IPS-NIHi11 (cell line): ENCODE measurements at places on chromosomes 7 and 10.

DNA sequence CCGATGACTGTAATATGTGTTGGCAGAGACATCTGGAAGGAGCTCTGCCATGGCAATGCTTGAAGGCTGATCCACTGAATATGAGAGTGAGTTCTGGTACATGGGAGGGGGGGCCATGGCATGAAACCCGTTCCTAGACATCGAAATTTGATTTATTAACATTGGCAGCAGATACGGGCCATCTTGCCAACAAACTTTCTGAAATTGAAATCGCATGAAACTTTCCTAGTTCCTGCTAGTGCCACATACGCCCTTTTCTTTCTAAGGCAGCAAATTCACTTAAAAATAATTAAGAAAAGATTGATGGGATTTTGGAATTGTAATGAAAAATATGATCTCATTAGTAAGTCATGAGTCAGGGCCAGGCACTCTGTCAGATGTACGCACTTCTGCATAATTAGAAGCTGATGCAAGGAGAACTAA lies 91.8 kb upstream of the KMT2C start:
- DNase-seq = no peak

DNA sequence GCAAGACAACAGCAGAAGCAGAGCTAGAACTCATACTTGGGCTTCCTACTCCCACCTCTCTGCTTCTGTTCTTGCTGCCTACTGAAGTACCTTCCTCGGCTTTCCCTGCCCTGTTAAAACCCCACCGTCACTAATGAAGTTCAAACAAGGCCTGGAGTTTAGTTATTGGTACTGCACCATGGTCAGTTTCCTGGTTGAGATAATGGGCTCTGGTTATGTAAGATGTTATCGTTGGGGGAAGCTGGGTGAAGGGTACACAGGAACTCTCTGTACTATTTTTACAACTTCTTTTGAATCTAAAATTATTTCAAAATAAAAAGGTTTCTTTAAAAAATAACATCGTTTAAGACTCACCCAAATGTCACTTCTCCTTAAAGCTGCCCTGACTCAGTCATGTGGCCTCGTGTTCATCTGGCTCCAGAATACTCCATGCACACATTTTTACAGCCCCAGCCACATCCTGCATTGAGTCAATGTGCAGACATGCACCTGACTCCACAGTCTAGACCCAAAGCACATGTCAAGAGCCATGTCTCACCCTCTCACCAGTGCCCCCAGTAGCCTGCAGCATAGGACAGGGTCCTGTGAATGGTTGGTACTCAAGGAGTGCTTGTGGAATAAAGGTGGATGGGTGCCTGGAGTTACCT lies 36.9 kb upstream of the AQP1 start:
- no peak for DNase-seq

DNA sequence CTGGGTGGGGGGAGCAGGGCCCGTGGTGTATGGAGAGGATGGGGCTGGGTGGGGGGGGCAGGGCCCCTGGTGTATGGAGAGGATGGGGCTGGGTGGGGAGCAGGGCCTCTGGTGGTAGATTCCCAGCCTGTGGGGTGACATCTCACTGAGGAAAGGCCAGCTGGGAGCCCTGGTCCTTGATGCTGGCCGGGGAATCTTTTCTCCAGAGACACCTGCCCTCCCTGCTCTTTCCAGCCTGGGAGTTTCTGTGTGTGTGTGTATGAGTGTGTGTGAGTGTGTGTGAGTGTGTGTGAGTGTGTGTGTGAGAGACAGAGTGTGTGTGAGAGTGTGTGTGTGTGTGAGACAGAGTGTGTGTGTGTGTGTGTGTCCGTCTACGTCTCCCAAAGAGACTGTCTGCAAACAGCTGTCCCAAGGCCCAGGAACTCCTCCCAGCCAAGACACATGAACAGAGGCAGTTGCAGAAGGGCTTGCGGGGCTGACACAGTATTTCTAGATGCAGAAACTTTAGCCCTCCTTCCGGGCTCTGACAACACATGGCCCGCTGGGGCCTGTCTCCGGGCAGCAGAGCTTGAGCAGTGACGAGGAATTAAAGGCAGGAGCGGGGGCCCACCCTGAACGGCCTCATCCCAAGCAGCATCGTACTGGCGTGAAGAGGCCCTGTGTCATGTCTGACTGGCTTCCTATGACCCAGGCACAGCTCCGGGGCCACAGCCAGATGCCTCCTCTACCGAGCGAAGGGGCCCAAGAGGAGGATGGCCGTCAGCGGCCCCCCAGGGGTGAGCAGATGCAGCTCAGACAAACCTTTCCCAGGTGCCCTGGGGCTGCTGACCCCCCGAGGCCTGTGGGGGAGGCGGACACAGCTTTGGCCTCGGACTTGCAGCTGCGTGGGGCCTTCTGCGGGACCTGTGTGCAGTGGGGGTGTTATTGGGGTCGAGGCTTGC lies 24.3 kb downstream of the FAM20C start:
- no peak for DNase-seq

GRCh38 chr10:11845113-11845512 lies 22.0 kb downstream of the PROSER2 start:
- DNase-seq = no peak

- DNase-seq = no peak
Measured at GRCh38 chr10:15461353-15462108, 90.4 kb upstream of the FAM171A1 start.

DNA sequence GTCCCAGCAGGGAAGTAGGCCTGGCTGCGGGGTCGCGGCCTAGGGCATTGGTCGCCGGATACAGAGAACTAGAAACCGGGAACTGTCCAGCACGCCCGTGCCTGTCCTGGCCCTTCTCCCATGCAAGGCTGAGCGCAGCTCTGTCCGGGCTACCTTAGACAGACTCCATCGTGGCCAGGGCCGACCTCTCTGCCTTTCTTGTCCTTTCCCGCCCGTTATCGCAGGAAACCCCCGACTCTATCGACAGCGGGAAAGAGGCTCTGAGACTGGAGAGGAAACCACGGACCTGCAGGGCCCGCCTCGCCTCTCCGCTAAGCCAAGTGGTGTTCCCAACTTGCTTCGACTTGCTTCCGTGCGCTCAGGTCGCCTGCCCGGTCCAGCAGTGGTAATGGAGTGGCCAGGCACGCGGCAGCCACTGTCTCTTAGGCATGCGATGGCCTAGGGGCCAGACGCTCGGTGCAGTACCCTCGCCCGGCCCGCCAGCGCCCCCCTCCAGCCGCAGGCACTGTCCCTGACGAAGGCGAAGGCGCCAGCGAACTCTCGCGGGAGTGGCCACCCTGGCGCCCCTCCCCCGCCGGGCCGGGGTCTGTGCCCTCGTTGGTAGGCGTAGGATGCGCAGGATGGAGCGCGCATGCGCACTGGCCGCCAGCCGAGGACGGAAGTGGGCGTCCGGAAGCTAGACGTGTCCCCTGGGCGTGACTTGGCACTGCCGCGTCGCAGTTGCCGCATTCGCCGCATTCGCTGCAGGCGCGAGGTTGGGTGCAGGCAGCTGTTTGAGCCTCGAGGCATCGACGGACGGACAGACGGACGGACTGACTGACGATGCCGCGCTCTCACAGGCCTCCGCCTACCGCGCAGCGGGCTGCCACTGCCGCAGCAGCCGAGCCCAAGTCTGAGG lies 54.4 kb downstream of the MCMBP start:
- peak; percentile 89 for DNase-seq

DNA sequence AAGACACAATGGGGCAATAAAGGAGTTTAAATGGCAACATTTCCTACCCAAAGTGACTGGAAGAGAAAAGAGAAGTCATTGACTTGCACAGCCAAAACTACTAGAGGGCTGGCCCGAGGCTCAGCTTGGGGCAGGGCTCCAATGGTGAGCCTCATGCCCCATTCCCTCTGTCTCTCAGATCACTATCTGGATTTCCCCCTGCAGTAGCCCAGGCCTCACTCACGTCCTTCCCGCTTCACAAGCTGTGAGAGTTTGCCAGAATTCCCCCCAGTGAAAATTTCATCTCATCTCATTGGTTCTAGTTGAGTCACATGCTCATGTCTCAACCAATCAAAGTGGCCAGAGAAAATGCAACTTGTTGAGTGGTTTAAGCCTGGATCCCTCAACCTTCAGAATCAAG lies 181.3 kb downstream of the WDR11 start:
- DNase-seq = no peak

DNA sequence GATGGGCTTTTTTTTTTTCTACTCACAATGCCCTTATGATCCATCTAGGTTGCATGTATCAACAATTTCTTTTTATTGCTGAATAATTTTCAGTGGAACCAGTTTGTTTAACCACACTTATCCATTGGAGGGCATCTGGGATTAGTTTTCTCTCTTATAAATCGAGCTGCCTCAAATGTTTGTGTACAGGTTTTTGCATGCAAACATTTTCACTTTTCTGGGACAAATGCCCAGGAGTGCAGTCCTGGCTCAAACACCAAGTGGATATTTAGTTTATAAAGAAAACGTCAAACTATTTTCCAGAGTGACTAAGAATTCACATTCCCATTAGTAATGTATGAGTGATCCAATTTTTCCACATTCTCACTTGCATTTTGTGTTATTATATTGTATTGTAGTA lies 313.4 kb downstream of the CXCL12 start:
- no peak for DNase-seq

- DNase-seq = no peak
Measured at GRCh38 chr7:95432606-95433005, 2.2 kb downstream of the PON2 start.

DNA sequence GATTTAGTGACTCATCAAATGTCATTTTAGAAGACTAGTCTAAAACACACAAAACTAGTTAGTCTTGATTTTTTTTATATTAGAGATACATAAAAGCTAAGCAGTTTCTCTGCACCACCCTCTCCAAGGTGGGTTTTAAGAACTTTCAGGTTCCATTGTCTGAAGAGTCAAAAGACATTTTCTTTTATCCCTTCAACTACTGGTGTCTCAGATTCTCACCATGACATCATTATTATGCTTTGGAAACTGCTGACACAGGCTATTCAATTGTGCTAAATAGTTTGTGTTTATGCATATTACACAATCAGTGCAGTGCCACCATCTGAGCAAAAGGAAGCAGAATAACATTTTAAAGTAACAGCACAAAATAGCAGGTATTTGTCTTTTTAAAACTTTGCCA lies 52.2 kb downstream of the IGF2BP3 start:
- no peak for DNase-seq

GRCh38 chr7:79453558-79454360 lies at the start of gene MAGI2:
Gene MAGI2 (minus strand): TSS chr7:79453667. CDS start chr7:79453320, 347 bp downstream.
- DNase-seq = peak; percentile 57

GRCh38 chr7:158393926-158394625 lies 193.5 kb downstream of the PTPRN2 start:
- DNase-seq = no peak

DNA sequence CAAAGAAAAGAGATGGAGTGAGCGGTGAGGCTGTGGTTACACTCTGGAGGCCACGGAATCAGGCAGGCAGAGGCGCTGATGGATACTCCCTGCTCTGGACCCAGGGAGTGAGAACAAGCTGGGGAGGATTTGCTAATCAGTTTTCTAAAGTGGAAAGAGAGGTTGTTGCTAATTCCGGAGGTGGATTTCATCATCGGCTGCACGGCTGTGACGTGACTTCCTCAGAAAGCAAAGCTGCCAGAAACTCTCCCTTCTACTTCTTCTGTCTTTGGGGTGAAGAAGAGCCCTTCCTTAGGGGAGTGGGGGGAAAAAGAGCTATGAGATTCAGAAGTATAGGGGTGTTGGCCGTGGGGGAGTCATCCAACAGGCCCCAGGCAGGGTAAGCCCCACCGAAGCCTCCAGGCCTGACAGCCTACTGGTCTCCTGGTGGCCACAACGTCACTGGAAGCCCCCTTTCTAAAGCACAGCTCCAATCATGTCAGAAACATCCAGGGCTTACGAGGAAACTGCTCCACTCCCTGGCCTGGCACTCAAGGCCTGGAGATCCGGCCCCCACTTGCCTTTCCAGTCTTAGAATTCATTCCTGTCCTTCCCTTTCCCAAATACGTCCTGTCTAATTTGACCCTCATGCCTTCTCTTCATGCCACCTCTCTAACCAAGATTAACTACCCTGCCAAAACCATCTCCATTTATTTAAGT lies 114.5 kb downstream of the HIP1 start:
- DNase-seq = no peak

- DNase-seq = no peak
Measured at GRCh38 chr10:122568551-122568950, 8.0 kb downstream of the DMBT1 start.

DNA sequence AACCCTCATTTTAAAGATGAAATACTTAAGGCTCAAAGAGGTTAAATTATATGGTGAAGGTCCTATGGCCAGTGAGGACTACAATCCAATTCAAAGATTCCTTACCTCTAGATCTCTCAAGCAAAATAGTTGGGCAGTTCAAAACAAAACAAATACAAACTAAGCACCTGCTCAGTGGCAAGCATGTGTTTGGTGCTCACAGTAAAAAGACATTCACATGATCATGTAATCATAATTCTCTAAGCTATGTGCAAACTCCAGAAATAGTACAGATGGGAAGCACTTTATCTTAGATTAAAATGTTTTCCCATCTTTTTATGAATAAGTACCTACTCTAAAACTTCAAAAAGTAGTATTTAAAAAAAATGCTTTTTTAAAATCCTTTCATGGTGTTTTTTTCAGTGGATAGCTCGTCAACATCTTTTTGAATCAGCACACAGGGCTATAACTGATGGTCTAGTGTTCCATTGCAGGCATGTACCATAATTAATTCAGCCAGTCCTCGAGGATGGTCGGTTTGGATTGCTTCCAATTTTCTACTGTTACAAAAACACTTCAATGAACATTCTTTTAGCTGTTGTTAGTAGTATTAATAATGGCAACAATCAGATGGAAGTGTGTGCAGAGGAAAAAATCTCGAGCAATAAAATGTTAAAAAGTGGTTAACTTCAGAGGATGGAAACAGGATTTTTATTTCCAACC lies 58.4 kb downstream of the CHCHD3 start:
- DNase-seq = no peak

- DNase-seq = peak; percentile 41
Measured at GRCh38 chr7:18320971-18321567, 174.5 kb upstream of the HDAC9 start.

GRCh38 chr7:23100697-23101096 lies 4.9 kb upstream of the KLHL7 start:
- DNase-seq = peak; percentile 31

GRCh38 chr10:389261-389790 lies 254.1 kb downstream of the ZMYND11 start:
- no peak for DNase-seq

GRCh38 chr7:73682745-73683055 lies 553 bp downstream of the DNAJC30 start:
- DNase-seq = no peak

- DNase-seq = no peak
Measured at GRCh38 chr7:46191776-46192175, 270.7 kb upstream of the IGFBP3 start.

DNA sequence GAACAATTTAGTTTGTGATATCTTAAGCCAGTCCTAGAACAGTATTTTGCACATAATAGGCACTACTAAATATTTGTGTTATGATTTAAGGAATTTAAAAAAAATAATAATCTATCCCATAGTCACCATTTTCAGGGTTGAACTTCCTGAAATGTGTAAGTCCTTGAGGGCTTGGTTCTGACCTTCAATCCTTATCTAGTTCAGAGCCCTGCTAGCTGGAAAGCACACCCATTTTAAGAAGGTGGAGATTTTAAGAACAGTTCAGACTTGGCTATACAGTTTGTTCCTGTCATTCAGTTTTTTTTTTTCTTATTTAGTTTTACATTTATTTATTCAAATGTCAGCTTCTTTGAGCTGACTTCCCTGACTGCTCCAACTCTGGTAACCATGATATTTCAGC lies 183.4 kb upstream of the MAGI2 start:
- DNase-seq = no peak
